ENCODE measurements at places on chromosomes 3 and 15.

- DNase-seq: no peak
Measured at GRCh38 chr15:67832031-67832551, 6.8 kb downstream of the SKOR1 start.

DNA sequence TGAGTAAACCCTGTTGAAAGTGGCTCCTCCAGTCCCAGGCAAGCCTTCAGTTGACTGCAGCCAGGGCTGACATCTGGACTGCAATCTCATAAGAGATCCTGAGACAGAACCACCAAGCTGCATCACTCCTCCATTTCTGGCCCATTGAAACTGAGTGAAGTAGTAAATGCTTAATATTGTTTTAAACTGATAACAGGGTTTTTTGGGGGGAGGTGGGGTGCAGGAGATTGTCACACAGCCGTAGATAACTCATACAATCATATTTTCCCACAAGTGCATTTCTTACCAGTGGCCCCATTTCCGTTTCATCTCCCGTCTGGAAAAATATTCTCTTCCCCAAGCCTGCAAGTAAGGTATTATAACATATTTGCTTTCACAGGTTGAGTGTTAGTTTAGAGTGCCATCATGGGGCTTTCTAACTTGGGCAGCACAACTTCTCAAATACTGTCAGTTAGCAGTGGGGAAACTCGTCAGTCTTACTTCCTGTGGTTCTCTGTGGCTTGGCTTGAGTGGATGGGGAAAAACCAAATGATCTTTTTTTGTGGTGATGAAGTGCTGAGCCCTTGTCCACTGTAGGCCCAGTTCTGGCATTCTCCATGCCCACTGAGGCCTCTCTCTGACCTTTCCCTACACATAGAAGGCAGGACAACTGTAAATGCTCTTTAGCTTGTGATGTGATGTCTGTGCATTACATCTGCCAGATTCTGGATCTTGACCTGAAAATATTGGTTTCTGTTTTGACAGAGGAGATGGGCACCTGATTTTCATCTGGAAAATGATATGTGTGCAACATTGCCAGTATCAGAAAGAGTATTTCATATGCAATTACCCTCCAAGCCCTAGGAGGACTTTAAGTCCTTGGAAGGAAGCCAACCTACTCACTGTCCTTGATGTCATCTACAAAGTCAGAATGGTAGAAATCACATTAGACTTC, 90.1 kb upstream of the BHLHE40 start:
- no peak for DNase-seq

DNA sequence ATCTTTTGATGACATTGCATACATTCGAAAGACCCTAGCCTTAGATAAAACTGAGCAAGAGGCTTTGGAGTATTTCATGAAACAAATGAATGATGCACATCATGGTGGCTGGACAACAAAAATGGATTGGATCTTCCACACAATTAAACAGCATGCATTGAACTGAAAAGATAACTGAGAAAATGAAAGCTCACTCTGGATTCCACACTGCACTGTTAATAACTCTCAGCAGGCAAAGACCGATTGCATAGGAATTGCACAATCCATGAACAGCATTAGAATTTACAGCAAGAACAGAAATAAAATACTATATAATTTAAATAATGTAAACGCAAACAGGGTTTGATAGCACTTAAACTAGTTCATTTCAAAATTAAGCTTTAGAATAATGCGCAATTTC, 16.7 kb downstream of the KCNMB3 start:
- DNase-seq: no peak

DNA sequence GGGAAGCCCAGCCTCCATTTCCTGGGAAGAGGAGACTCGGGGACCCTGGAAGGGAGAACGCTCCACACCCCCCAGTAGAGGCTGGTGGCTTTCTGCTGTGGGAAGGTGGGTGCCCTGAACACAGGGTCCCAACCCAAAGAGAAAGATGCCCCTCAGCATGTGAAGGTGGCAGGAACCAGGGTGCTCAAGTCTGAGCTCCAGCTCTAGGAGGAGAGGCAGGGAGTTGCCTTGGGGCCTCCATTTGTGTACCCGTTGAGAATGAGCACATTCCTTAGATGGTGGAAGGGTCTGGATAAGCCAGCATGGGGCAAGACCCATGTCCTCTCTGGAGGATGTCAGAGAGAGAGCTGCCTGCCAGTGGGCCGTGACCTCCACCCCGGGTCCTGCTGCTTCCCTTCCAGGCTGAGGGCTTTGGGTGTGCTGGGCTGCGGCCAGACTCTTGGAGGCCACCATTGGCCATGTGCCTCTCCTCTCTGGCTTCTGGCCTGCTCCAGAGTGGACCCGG, 212.4 kb downstream of the TBC1D2B start:
- no peak for DNase-seq
